ENCODE measurements at places on chromosomes 5 and 9.

DNA sequence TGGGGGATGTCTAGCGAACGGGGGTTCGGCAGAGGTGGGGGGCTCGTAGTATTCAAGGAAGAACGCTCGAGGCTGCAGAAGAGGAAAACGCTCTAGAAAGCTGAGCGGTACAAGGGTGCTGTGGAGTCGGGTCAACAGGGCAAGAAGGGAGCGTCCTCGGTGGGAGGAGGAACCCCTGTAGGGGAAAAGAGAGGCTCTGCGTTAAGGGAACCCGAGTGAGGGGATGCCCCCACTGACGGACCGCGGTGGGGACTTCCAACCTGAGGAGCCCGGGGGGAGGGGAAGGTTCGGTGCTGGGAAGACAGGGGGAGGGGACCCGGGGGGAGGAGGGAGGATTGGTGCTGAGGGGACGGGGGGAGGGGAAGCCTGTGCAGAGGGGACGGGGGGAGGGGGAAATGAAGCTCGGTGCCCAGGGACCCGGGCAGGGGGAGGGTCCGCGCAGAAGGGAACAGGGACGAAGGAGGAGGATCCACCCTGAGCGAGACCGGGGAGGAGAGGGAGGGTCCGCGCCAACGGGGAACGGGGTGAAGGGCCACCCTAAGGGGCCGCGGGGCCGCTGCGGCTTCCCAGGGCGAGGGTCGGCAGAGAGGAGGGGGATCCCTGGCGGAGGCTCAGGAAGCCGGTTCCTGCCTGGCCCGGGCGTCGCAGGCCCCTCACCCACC, 621 bp downstream of the NR6A1 start:
- no peak for DNase-seq

DNA sequence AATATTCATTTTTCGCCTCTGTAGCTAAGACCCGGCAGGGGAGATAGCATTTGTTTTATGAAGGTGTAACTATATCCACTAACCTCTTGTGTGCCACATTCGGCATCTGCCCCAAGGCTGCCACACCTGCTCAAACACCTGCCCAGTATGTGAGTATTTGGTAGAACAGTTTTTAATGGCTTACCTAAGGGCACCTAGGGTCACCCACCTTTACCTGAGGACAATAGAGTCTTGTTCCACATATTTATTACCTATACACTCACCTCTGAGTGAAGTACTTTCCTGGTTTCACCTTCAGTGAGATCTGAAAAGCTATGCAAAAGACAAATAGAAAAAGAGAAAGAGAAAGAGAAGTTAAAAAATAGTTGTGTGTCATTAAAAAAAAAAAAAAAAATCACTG, 68.0 kb upstream of the PIP5K1B start:
- no peak for DNase-seq

DNA sequence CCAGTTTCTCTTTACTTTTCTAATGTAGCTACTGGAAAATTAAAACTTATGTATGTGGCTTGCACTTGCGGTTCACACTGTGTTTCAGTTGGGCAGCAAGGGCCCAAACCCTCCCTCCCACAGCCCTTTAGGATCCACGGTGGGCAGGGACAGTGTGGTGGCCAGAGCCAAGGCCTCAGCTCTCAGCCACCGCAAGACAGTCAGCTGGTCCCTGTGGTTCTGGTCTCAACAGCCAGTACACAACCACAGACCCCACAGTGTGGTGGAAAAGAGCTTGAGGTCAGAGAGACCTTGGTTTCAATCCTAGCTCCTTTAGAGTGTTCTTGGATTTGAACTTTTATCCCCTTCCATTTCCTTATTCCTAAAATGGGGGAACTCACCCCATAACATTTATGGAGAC, 153.0 kb upstream of the SMIM23 start:
- DNase-seq: no peak

DNA sequence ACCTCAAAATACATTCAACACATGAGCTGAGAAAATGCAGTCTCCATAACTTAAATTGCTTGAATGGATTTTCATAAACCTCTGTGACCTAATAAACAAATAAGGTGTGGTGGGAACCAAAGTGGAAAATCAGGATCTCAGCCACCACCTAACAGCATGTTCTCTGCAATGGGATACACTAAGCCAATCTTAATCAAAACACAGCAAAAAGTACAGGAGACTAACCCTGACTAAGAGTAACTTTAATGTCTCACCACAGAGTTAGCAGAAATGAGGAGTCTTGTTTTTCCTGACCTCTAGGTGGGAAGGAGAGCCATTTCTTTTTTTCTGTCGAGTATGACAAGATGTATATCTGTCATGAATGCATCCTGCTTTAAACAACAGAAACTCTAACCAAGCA, 48.5 kb downstream of the PLK2 start:
- no peak for DNase-seq

DNA sequence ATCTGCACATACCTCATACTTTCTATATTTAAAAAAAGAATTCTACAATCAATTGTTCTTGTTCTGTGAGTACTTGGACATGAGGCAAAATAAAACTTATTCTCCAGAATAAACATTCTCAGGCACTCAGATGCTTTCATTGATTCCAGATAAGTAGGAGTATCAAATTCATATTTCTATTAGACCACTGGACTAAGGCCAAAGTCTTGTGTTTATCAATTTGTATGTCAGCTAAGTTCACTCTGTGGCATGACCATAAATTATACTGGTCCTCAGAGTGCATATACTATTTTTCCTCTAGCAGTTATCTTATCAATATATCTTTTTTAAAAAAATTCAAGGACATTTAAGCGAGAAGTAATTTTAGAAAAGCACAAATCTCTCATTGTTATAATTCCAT, 28.2 kb downstream of the CDH10 start:
- DNase-seq: no peak

- DNase-seq: no peak
Measured at GRCh38 chr9:93669116-93669957, 93.0 kb downstream of the PHF2 start.

DNA sequence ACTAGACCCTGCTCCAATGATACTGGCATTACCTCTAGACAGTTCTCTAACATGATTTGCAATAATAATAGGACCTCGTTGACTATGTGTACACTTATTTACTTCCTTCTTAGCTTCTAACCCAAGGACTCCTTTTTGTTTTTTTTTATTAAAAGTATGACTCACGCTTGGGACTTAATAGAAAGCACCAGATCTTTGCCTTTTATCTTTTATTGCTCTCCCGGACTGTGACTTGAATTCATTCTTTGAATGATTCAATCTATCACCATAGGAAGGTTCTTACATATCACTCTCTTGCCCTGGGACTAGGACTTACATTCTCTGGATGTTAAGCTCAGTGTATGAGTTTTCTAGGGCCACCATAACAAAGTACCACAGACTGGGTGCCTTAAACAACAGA, 9.0 kb downstream of the C9 start:
- DNase-seq: no peak

GRCh38 chr9:137470785-137471184, 11.7 kb upstream of the NSMF start:
- DNase-seq: no peak

DNA sequence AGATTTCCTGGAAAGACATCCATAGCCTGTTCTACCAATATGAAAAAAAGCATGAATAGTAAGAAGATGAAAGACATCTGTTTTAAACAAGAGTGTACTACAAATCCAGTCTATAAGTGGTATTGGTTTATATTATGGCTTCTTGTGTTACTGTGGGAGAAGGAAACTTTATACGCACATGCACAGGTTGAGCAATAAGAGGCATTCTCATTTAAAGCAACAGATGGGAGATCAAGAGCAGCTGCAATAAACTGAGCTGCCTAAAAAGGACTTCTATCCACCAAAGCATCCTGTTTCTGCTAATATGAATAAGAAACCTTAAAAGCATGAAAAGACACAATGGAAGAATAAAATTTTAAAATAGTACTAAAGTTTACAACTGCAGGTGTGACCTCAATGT, 8.6 kb upstream of the PCDHB1 start:
- DNase-seq: no peak

GRCh38 chr5:5980538-5980895, 397.8 kb downstream of the MED10 start:
- no peak for DNase-seq

- no peak for DNase-seq
Measured at GRCh38 chr5:171447226-171447625, 27.8 kb downstream of the FGF18 start.

GRCh38 chr9:136143215-136144001, 24.7 kb upstream of the TMEM250 start:
- no peak for DNase-seq

DNA sequence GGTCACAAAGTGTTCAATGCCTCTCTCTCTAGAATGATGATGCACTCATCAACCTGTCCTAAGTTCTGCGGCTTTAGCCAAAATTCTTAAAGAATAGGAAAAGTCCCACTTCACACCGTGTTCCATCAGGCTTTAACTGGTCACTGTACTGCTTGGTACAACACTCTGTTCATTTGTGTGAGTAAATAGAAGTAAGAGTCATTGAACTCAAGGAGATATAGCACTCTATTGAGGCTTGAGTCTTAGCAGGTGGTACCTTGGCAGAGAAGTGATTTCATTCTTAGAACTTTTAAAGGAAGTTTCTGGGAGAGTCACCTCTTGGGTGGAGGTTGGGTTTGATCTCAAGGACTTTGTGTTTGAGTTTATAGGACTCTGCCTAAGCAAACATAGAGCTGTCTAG, 92.6 kb downstream of the TENT4A start:
- DNase-seq: no peak

- DNase-seq: no peak
Measured at GRCh38 chr9:108150736-108151586, 661.4 kb upstream of the KLF4 start.

- DNase-seq: no peak
Measured at GRCh38 chr5:24788829-24789514, 144.2 kb upstream of the CDH10 start.

DNA sequence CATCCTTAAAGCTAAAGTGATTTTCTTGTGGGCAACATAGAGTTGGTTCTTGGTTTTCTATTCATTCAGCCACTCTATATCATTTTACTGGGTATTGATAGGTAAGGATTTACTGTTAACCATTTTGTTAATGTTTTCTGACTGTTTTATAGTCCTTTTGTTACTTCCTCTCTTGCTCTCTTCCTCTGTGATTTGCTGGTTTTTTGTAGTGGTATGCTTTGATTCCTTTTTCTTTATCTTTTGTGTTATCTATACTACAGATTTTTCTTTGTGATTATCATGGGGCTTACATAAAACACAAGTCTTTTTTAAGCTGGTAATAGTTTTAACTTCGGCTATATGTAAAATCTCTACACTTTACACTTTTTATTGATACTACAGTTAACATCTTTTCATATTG, 43.3 kb downstream of the CREBRF start:
- DNase-seq: no peak

GRCh38 chr5:142972064-142972570, 201.9 kb downstream of the ARHGAP26 start:
- DNase-seq: no peak

GRCh38 chr5:131542723-131543122, 92.3 kb downstream of the RAPGEF6 start:
- DNase-seq: no peak

DNA sequence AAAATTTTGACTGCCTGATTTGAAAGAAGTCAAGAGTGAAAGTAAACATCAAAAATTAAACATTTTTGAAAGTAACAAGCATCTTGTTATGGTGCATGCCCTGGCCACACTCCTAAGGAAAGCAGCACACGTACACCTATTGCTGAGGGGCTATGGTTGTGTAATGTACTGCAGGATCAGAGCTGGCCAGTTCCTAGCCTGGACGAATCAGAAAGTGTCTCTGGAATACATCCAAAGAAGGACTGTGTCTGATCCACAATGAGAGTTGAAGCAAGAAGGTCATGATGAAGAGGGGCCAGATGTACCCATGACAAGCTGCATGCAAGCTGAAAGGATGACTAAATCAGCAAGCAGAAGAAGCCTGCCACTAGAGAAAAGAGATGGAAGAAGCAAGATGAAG, 618.2 kb downstream of the TLE1 start:
- no peak for DNase-seq

DNA sequence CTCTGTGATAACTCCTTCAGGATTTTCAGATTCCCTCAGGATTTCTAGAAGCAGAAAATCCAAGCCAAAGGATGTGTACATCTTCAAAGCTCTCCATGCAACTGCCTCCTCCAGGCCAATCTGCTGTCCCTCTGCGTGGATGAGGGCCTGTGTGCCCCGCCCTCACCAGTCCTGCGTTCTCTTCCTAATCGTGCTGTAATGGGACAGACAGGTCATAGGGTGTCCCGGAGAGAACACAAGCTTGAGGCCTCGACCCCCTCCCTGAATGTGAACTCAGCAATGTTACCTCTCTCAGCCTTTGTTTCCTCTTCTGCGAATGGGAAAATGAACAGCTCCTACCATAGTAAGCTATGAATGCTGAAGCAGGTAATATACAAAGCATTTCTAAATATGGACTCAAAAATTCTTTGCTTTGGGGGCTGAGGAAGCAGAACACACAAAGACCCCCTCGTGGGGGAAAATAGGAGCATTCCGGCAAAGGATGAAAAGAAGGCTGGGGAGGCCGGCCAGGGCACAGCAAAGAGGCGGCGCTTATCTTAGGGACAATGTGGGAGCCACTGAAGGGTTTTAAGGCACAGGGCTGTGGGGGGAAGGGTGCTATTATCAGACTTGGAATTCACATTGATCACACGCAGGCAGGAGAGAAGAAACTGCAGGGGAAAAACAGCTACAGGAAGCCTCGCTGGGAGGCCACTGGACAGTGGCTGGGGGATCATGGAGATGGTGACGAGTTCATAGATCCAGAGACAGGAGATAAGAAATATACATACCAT, 57.2 kb upstream of the FBXW11 start:
- no peak for DNase-seq

DNA sequence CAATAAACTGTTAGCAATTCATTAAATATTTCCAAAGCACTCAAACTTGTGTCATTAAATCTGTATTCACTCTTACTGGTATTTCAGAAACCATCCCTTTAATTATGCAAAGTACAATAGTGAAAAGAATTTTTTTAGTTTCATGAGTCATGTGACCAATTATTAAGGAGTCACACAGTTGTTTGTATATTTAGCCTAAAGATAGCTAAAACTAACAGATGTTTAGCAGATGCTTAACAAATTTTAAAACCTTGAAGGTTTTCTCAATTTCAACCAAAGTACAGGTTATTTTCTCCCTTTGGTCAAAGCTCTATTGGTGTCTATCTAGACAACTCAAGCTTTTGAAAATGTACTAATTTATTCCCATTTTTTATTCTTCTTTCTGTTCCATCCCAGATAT, 44.1 kb downstream of the PJA2 start:
- DNase-seq: no peak

DNA sequence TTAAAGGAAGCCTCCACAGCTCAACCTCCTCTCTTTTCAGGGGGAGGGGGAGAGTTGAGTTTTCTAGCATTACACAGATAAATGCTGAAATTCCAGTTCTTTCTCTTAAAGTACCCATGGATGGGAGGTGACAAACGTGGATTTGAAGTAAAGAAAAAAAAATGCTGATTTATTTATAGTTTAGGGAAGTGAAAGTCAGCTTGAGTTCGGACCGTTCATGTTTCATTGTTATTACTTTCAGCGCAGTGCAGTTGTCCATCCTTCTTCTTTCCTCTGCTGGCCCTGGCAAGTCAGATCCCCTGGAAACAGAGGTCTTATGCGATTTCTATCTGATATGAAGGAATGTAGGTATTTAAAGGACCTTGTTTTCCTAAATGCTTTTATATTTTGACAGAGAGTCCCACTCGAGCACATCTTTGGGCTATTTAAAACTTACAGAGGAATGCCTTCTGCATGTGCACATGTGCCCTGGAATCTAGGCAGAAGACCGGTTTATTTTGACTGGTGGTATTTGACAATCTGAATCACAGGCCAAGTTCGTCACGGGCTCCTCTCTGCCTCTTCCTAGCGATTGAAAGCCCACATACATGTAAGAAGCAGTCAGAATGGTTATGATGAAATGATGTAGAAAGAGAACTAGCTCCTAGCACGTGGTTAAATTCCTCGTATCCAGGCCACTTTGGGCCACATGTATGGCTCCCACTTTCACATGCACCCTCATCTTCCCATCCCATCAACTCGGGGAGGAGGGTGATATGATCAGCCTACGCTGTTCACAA, 385.2 kb upstream of the KLF4 start:
- DNase-seq: no peak
